ENCODE measurements at places on chromosomes 6 and 20. TPM values are rescaled to one million over a fixed set of nuclear protein-coding genes. Genes with fewer than 3 reads are reported as not detected.

Gene CLPSL1
- not detected for total RNA-seq

Gene ZMYND8
- 73.2 TPM for total RNA-seq

Gene PCK1
- total RNA-seq, result not detected

Gene MYLK4
- 0.65 TPM for total RNA-seq

Gene MPIG6B
- total RNA-seq, result not detected

Gene GPX5
- not detected for total RNA-seq

Gene SH3BGRL2
- 33.1 TPM for total RNA-seq

Gene MUC22
- not detected for total RNA-seq
